Activated CD4-positive, CD25-positive, alpha-beta regulatory T cell (primary cell): ENCODE measurements at places on chromosomes 7 and 10.

GRCh38 chr7:45278763-45279398 is 121.3 kb downstream of the RAMP3 start:
- no peak for DNase-seq

GRCh38 chr10:35035606-35036005 is 54.5 kb downstream of the CUL2 start:
- no peak for DNase-seq

GRCh38 chr10:124866812-124867211 is 65.2 kb downstream of the ABRAXAS2 start:
- no peak for DNase-seq

- DNase-seq = peak; percentile 17
These were observed 89.2 kb downstream of the DLG5 start for GRCh38 chr10:77837248-77837924.

DNA sequence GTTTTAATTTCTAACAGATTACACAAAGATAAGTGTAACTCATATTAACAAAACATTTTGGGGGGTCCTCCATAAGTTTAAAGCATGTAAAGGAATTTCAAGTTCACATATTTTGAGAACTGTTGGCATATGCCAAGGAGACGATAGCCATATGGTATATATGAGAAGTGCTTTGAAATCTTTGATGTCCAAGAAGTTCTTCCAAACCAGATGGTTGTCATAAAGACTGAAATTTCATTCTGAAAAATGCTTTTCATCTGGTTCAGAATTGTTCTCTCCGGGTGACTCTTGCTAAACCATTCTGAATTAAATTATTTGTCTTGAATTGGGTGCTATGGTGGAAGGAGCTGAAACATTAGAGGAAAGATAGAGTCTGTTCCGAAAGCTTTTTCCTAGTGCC is 513.0 kb upstream of the AKR1E2 start:
- DNase-seq = no peak

DNA sequence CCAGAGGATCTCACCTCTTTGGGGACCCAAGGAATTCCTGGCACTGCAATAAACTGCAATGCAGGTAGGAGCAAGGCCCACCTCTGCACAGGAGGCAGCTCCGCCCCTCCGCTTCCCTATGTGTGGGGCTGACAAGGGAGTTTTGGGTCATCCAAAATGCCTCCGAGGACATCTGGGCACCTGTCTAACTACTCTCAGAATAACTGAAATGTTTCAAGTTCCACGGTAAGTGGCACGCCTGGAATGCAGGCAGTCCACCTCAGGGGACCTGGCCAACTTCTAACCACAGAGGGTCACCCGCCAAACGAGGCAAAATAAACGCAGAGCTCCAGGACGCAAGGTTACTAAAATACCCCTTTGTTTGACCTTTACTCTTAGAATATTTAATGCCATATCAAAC is 102.5 kb downstream of the FGFR2 start:
- no peak for DNase-seq

DNA sequence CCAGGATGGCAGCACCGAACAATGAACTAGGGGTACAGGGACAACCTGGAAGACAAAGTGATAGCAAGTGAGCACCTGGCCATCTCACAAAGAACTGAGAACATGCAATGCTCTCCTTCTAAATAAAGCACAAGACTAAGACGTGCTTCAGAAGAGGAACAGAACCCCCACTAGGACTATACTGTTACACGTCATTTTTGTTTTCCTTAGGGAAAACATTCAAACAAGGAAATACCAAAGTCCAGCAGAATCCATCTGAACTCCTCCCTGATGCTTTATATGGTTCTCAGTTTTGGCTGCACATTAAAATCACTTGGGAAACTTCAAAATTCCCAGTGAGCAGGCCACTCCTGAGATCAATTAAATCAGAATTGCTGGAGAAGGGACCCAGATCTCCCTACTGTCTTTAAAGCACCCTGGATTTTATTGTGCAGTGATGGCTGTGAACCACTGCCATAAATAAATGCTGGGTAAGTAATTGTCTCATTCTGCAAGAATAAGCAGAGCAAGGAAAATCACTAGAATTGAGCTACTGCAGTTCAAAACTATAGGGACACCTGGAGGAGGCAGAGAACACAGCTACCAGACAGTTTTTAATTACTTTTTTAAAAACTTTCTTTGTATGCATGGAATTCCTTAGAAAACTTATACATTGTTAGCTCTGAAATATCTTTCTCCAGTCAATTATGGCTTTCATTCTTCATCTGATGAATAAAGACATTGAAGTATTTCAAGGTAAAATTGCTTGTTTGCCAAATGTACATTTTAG is 866.5 kb upstream of the GHITM start:
- DNase-seq = no peak

GRCh38 chr7:141454338-141454737 is 96.9 kb upstream of the AGK start:
- no peak for DNase-seq

- DNase-seq = no peak
These were observed 5.5 kb downstream of the FXYD4 start for GRCh38 chr10:43376828-43377423.

DNA sequence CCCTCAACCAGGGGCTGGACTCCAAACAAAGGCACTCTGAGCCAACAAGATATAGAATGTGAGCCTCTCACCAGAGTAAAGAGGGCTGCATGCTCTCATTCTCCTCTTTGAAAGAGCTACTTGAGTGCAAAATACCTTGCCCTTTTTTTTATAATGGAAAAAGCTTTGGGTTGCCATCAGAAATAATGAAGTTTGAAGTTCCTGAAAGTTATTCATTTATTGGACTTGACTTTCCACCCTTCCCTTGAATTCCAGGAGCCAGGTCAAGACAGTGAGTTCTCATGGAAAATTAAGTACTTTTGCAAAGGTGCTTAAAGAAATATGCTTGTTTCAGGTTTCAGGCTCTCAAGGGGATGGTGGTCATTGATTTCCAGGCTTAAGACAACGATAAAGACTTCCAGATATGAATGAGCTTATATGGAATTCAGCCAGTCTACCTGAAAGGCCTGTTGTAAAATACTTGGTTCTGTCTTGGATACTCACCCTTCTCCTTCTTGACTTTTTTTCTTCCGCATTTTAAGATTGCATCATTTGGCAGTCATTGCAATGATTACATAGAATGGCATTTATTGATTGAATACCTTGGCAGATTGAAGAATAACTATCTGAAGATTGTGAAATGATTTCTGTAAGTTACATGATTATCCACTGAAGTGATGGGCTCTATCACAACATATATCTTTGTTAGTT is 696.4 kb downstream of the INHBA start:
- DNase-seq = no peak

- DNase-seq = no peak
These were observed 29.9 kb downstream of the MYL10 start for GRCh38 chr7:101598986-101599771.

- no peak for DNase-seq
These were observed 147.6 kb downstream of the PAXIP1 start for GRCh38 chr7:154855366-154855765.

DNA sequence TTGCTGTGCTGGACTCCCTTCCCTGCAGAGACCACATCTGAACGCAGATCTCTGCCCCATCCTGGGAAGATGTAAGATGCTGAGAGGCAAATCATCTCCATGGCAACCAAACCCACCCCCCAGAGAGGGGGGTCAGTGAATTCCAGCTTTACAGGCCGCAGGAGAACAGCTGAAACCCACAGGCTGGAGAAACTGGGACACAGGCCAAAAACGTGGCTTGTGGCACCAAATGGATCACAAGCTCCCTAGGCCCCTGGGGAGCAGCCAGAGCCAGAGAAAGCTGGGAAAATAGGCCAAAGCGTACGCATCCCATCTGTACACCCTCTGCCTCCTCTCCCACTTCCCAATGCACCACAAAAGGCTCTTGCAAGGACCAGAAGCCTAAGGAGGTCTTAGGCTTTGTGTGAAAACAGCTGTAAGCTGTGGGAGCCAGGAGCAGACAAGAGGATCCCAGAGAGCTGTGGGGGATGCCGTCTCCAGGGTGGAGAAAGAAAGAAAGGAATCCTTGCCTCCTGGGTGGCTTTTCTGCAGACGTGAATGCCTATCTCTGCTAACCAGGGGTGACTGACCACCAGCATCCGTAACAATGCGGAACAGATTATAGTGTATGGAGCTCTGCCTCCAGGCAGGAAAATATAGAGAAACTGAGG is 59.5 kb downstream of the TMEM130 start:
- no peak for DNase-seq

DNA sequence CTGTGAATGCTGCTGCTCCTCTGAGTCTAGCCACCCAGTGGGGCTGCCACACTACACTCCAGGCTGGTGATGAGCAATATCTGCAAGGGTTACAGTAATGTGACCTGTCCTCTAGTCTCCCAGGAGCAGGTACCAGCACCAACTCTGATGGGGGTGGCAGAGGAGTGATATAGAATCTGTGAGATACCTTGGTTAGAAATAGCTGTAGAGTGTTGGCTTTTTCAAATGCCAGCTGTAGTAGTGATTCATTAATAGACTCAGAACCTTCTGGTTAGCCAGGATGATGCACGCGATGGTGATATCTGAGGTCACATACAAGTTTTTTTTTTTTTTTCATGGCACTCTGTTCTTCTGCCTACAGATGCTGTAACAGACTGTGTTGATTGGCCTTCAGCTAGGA is 757.1 kb downstream of the INHBA start:
- no peak for DNase-seq

- DNase-seq = no peak
These were observed 291.1 kb upstream of the PRKCQ start for GRCh38 chr10:6871128-6871527.

DNA sequence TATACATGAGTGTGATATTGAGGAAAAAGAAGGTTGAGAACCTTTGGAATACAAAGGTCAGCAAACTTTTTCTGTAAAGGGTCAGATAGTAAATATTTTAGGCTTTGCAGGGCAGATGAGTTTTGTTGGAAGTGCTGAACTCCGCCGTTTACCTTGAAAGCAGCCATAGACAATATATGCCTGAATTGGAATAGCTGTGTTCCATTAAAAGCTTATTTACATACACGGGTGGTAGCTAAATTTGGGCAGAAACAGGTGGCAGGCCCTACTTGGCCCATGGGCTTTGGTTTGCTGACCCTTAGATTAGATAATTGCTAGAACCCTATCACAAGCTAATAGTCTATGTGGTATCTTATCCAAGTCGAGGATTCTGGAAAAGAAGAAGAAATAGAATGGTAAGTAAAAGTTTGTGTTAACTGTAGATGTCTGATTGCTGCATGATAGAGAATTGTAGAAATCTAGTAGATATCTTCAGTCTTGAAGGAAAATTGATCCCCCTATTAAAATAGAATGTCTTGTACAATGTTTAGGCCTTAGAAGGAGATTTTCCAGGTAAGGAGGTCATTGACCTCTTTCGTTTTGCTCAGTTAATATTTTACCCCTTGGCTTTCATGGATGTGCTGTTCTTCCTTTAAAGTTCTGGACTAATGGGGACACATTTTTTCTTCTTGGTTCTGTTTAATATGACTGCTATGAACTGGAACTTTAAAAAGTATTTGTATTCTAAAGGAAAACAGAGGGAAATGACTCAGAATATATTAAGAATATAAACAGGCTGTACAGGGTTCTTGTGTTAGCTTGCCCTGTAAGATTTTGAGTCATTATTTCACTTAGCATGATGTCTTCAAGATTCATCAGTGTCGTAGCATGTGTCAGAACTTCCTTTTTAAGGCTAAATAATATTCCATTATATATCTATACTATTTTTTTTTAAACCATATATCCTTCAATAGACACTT is 8.0 kb downstream of the RBM33 start:
- no peak for DNase-seq

GRCh38 chr7:25805027-25805687 is 346.8 kb upstream of the NFE2L3 start:
- no peak for DNase-seq

GRCh38 chr10:3496138-3496537 is 288.9 kb downstream of the KLF6 start:
- DNase-seq = no peak

DNA sequence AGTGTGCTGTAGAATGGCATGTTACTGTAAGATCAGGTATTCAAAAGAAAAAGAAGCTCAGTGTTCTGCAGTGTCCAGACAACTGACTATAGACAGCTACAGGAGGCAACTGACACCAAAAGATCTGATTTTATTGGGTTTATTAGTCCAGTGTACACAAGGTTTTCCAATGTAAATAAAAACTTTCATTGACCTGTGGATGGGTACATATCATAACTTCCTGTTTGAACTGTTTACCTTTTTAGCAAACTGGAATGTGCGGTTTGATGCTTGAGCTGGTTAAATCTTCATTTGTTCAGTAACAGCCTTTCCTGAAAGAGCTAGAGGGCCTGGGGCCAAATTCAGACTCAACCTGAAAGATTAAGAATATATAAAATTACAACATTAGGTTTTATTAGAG is 172.6 kb upstream of the SP8 start:
- no peak for DNase-seq

- DNase-seq = no peak
These were observed 19.0 kb upstream of the CFAP46 start for GRCh38 chr10:132961420-132961786.

DNA sequence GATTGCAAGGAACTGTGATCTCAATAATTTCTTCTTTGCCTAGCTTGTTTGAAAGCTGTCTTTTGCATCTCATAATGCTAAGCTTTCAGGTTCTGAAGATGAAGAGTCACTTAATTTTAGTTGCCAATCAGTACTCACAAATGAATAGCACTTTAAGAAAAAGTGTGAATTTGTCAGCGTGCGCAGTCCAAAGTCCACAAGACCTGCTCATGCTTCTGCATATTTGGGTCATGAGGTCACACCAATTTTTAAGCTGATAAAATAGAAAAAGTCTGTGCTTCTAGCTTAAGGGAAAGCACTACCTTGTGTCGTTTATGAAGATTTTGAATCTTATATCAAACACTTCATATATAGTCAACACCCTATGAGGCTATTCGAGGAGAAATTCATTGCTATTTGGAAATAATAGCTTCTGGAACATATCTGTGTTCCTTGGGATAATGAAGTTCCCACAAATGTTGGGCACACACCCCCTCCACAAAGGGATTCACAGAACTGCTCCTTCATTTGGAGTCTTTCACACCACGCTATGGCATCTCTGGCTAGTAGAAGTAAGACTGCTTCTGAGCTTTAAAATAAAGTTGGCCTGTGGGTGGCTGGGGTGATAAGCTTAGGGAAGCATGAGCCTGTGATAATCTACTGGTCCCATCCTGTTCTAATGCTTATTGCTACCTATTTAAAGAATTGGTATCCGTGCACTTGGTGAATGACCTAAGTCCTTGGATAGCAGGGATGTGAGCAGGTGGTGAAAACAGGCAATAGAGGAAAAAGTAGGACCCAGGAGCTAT is 33.3 kb downstream of the A1CF start:
- DNase-seq = no peak
